ENCODE measurements at places on chromosomes 5 and 9.

GRCh38 chr9:133731876-133732638, 6.1 kb downstream of the SARDH start:
- DNase-seq: peak; percentile 84

DNA sequence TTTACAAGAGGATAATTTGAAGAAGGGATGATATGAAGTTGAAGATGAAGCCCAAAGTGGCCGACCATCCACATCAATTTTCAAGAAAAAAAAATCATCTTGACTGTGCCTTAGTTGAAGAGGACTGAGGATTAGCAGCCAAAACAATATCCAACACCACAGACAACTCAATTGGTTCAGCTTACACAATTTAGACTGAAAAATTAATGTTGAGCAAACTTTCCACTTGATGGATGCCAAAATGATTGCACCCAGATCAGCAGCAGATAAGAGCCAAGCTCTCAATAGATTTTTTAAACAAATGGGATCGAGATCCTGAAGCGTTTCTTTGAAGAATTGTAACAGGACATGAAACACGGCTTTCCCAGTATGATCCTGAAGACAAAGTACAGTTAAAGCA, 163.2 kb downstream of the GADD45G start:
- no peak for DNase-seq

DNA sequence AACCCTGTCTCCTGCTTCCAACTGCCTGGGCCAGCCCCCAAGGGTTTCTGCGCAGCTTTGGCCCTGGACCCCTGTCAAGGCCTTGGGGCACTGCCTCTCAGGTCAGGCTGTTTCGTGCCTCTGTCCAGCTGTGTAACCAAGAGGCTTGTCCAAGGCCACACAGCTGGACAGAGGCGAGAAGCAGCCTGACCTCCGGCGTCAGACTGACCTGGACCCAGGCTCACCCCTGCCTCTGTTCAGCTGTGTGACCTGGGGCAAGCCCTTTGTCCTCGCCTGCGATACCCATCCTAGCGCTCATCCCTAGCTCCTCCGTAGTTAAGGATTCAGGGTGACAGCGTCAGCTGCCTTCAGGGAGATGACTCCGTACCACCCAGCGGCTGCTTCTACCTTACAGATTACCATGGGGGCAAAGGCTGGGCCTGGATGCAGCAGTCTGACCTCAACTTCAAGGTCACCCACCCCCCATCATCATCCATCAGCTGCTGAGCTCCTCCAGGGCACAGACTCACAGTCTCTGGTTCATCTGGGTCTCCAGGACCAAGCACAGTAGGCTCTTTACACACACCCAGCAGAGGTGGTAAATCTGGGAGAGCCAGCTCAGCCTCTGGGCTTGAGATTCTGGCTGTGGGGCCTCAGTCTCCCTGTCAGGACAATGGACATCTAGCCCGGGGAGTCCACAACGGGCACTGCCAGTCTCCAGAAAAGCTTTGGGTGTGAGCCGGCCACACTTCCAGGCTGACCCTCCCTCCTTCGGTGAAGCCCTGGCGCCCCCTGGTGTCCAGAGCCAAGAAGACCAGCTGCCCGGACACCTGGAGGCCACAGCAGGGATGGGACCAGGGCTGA, 7.9 kb downstream of the AK1 start:
- peak; percentile 31 for DNase-seq

GRCh38 chr5:56301069-56301468, 67.9 kb upstream of the ANKRD55 start:
- no peak for DNase-seq

- DNase-seq: peak; percentile 57
Measured at GRCh38 chr5:53109443-53110127, at the start of gene MOCS2. TSS of gene MOCS2 (minus strand) at chr5:53109757. CDS start at chr5:53107174, 2,583 bp downstream.

Measured in DMS153 (cell line).